Effector memory CD4-positive, alpha-beta T cell (primary cell): ENCODE measurements at places on chromosomes 4 and X.

- H3K36me3 ChIP-seq, result no peaks in the 10 kb centered on the region
- no peak for DNase-seq
- H3K4me3 ChIP-seq, result no peak overlapping the region
- no peak overlapping the region for H3K27ac ChIP-seq
- H3K4me1 ChIP-seq, result no peaks in the 10 kb centered on the region
Observed at GRCh38 chr4:18252052-18252451, 230.5 kb upstream of the LCORL start.

- H3K4me1 ChIP-seq, result no peaks in the 10 kb centered on the region
- no peak overlapping the region for H3K4me3 ChIP-seq
- no peak for DNase-seq
- no peaks in the 10 kb centered on the region for H3K27me3 ChIP-seq
- H3K36me3 ChIP-seq, result no peaks in the 10 kb centered on the region
Observed at GRCh38 chrX:16476692-16477091, 173.3 kb upstream of the S100G start.

DNA sequence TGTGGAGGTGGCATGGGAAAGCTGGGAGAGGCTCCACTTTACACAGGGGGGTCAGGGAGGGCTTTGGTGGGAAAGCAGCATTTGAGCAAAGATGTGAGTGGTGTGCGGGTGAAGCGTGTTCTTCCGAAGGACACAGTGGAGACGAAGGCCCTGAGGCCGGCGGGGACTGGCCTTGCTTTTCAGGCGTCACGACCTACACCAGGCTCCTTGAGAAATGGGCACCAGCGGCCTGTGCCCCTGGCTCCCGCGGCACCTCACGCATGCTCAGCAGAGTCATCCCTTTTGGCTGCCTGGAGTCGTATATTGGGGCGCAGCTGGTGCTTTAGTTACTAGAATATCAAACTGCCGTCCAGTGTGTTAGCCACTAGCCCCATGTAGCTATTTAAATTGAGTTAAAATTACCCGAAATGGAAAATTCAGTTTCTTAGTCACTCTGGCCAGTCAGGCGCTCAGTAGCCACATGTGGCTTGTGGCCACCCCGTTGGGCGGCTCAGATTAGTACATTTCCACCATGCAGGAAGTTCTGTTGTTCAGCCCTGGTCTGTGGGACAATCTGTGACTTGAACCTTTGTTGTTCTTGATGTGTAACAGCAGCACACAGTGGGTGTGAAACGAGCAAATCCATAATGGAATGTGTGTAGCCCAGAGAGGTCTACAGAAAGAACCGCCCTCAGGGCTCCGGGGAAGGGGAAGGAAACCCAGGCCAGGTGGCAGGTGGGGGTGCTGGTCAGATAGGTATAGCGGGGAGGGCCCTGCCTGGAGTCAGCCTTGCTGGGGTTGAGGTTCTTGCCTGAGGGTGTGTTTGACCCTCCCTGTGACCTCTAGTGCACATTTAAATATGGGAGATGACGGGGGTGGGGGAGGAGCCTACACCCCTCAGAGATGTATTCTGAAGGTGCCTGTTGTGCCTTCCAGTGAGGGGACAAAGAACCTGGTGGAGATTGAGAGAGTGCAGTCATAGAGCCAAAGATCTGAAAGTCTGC lies 30.4 kb downstream of the TBC1D14 start:
- no peaks in the 10 kb centered on the region for H3K36me3 ChIP-seq
- peak overlapping the region; percentile 39 for H3K27ac ChIP-seq
- no peaks in the 10 kb centered on the region for H3K27me3 ChIP-seq
- DNase-seq, result no peak

DNA sequence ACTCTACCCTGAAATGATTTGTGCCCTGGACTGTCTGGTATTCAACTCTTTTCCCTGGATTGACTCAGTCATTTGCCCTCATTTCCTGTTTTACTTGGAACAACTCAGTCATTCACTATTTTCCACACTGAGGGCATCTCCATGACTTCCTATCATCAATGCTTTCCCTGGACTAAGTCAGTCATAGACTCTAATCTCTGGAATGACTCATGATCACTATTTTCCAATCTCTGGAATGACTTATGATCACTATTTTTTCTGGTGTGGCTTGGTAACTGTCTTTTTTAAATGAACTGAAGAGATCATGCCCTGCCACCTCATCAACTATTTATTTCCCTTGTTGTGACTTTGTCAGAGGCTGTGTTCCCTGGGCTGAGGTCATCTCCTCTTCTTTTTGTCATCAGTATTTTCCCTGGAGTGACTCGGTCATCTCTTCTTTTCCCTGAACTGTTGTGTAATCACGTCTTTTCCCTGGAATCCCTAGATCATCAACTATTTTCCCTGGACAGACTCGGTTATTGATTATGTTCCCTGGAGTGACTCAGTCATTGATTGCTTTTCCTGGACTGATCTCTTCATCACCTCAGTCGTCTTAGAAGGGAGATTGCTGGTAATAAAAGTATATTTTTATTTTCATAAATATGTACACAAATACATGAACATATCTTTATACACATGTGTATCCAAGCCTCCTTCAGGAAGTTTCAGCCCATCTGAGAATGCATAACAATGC lies 327.1 kb upstream of the VCX start:
- H3K27me3 ChIP-seq, result no peaks in the 10 kb centered on the region
- no peaks in the 10 kb centered on the region for H3K4me1 ChIP-seq
- no peak overlapping the region for H3K4me3 ChIP-seq
- no peak overlapping the region for H3K27ac ChIP-seq
- no peaks in the 10 kb centered on the region for H3K36me3 ChIP-seq

DNA sequence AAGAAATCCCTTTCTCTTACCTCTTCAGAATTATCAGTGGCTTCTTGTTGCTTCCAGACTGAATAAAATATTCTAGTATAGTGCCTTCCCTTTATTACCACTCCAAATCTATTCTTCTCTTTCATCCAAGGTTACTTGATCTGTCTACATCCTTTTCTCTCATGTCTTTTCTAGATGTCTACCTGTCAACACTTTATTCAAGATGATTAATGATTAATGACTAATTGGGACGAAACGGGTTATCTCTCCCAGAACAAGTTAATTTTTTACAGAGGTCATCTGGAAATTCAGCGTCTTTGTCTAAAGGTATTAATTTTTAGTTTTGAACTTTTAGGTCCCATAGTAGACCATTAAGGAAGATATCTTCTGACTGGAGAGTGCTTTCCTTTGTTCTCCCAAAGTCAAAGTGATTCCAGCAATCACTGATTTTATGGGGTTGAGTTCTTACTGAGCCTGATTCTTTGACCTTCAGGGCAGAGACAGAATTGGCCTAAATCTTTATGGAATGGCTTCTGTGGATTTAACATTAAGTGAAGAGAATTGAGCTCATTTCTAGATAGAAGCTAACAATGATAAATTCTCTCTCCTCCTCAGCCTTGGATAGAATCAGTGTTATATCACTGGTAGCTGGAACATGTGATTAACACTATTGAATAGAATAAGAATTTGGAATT lies 335.4 kb upstream of the TEX13C start:
- H3K27me3 ChIP-seq, result no peaks in the 10 kb centered on the region
- no peak overlapping the region for H3K27ac ChIP-seq
- H3K4me3 ChIP-seq, result no peak overlapping the region
- H3K36me3 ChIP-seq, result no peaks in the 10 kb centered on the region
- no peak for DNase-seq

GRCh38 chr4:13547485-13548041 lies 3.3 kb upstream of the NKX3-2 start:
- no peak overlapping the region for H3K27ac ChIP-seq
- peaks cover 41% of the 10 kb centered on the region for H3K4me1 ChIP-seq
- H3K27me3 ChIP-seq, result peaks cover 73% of the 10 kb centered on the region
- H3K36me3 ChIP-seq, result no peaks in the 10 kb centered on the region

DNA sequence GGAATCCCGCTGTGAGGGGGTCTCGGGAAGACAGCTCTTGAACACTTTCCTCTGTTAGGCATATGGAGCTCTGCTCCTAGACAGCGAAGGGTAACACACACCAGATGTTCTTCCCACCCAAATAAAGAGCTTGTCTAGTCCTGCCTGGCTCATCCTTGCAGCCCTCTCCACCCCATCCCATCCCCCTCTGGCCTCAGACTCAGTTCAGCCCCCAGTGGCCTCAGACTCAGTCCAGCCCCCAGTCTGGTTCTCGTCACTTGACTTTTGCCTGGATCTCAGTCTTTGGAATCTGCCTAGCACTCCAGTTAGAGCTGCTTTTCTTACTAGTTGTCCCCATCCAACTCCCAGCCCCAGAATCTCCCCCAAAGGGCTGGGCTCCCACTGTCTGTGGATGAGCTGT lies 14.9 kb downstream of the RAB33A start:
- no peak overlapping the region for H3K4me3 ChIP-seq
- H3K36me3 ChIP-seq, result no peaks in the 10 kb centered on the region
- no peak for DNase-seq
- no peaks in the 10 kb centered on the region for H3K4me1 ChIP-seq
- H3K27me3 ChIP-seq, result no peaks in the 10 kb centered on the region

DNA sequence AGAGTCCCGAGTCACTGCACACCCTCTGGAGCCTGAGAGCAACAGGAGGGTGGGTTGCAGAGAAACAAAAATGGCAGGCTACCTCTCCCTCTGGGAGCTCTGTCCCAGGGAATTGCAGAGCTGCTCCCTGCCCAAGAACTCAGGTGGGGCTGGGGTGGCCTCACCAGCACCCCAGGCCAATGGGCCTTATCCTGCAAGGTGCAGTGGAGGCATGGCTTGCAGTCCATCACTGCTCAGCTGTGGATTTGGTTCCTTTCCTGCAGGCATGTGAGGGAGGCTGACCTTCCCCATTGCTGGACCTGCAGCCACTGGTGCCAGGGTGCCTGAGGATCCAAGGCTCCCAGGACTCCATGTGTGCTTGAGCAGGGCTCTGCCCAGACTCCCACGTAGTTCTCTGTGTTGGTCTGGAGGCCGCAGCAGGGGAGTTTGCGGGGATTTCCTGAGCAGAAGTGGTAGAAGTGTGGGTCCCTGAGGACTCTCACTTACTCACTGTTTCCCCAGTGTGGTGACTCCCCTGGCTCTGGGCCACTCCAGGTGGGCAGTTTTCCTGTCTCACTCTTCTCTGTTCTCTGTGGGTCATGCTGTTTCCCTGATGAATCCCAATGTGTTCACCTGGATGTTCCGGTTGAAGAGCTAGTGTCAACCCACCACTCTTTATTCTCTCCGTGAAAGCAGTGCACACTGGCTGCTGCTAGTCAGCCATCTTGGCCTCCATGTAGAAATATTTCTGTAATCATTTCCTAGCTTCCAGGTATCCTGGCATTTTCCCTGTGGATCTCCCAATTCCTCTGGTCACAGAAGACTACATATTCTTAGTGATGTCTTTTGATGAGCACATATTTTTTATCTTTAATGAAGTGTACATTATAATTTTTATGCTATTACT lies 82.3 kb downstream of the ARHGAP24 start:
- no peak overlapping the region for H3K4me3 ChIP-seq
- DNase-seq, result no peak
- no peaks in the 10 kb centered on the region for H3K36me3 ChIP-seq
- H3K27ac ChIP-seq, result no peak overlapping the region
- no peaks in the 10 kb centered on the region for H3K4me1 ChIP-seq

DNA sequence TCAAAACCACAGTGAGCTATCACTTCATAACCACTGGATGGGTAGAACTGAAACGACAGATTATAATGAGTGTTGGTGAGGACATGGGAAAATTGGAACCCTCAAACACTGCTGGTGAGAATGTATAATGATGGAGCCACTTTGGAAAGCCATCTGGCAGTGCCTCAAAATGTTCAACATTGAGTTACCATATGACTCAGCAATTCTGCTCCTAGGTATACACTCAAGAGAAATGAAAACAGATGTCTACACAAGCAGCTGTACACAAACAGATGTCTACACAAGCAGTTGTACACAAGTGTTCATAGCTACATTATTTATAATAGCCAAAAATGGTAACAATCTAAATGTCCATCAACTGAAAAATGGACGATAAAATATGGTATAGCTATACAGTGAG lies 143.9 kb downstream of the PDGFRA start:
- H3K4me1 ChIP-seq, result no peaks in the 10 kb centered on the region
- H3K27ac ChIP-seq, result no peak overlapping the region
- no peak for DNase-seq
- H3K36me3 ChIP-seq, result no peaks in the 10 kb centered on the region
- no peaks in the 10 kb centered on the region for H3K27me3 ChIP-seq

DNA sequence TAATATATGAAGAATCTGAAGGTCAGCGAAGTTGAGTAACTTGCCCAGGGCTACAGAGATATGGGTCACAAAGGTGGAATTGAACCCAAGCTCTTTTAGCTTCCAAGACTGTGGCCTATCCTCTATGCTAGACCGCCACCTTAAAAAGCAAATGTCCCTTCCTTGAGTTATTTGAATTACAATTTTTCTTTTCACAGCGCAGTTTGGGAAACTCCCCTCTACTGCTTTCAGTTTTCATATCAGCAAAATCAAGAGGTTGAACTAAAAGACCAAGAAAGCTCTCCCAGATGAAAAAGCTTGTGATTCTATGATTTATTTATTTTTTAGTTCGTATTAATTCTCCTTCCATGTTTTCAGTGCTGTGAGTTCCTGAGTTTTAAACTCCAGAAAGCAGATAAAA lies 174.5 kb upstream of the C1QTNF7 start:
- H3K27ac ChIP-seq, result no peak overlapping the region
- H3K4me3 ChIP-seq, result no peak overlapping the region
- no peaks in the 10 kb centered on the region for H3K4me1 ChIP-seq
- H3K27me3 ChIP-seq, result no peaks in the 10 kb centered on the region

DNA sequence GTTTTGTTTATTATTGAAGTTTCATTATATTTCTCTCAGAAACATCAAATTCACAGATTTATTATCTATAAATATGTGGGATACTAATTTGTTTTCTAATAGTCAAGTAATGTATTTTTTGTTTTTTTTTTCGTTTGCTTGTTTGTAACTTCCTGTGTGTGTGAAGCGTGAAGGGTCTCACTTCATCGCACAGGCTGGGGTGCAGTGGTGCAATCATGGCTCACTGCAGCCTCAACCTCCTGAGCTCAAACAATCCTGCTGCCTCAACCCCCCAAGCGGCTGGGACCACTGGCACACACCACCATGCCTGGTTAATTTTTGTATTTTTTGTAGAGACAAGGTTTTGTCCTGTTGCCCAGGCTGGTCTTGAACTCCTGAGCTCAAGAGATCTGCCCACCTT lies 55.1 kb downstream of the SH3RF1 start:
- peaks cover 3% of the 10 kb centered on the region for H3K27me3 ChIP-seq
- no peaks in the 10 kb centered on the region for H3K4me1 ChIP-seq
- no peaks in the 10 kb centered on the region for H3K36me3 ChIP-seq
- H3K4me3 ChIP-seq, result no peak overlapping the region
